ENCODE measurements at places on chromosomes 7 and 10.

GRCh38 chr7:157271991-157272324 is 64.8 kb upstream of the DNAJB6 start:
- peak; percentile 94 for DNase-seq
- H3K36me3 ChIP-seq = peaks cover 18% of the 10 kb centered on the region
- H3K4me3 ChIP-seq = no peak overlapping the region
- H3K27ac ChIP-seq = peak overlapping the region; percentile 78
- H3K27me3 ChIP-seq = no peaks in the 10 kb centered on the region

- no peak overlapping the region for H3K27ac ChIP-seq
- H3K4me1 ChIP-seq = peaks cover 11% of the 10 kb centered on the region
- H3K36me3 ChIP-seq = no peaks in the 10 kb centered on the region
- no peak for DNase-seq
Observed at GRCh38 chr10:51447119-51447518, 252.3 kb downstream of the CSTF2T start.

DNA sequence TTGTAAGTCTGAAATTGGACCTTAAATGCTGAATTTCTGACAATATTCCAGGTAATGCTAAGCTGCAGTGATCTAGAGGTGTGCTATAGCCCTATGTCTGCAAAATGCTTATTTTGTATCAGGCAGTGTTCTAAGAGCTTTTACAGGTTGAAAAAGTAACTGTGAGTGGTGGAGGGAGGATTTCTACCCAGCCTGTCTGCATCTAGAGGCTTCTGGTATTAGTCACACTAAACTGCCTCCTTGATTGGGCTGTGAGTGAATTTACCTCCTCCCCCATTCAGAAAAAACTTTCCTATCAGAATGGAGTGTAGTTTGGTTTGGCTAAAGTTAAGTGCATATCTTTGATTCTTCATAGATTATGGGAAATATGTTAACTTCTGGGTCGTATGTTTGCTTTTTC is 56.8 kb downstream of the BBS9 start:
- H3K27ac ChIP-seq = no peak overlapping the region
- no peaks in the 10 kb centered on the region for H3K36me3 ChIP-seq
- no peaks in the 10 kb centered on the region for H3K4me1 ChIP-seq
- no peak for DNase-seq
- no peaks in the 10 kb centered on the region for H3K27me3 ChIP-seq
- H3K4me3 ChIP-seq = no peak overlapping the region

GRCh38 chr10:118792526-118792925 is 37.8 kb upstream of the CACUL1 start:
- DNase-seq = no peak
- H3K4me3 ChIP-seq = no peak overlapping the region
- no peaks in the 10 kb centered on the region for H3K36me3 ChIP-seq
- H3K4me1 ChIP-seq = peaks cover 2% of the 10 kb centered on the region

DNA sequence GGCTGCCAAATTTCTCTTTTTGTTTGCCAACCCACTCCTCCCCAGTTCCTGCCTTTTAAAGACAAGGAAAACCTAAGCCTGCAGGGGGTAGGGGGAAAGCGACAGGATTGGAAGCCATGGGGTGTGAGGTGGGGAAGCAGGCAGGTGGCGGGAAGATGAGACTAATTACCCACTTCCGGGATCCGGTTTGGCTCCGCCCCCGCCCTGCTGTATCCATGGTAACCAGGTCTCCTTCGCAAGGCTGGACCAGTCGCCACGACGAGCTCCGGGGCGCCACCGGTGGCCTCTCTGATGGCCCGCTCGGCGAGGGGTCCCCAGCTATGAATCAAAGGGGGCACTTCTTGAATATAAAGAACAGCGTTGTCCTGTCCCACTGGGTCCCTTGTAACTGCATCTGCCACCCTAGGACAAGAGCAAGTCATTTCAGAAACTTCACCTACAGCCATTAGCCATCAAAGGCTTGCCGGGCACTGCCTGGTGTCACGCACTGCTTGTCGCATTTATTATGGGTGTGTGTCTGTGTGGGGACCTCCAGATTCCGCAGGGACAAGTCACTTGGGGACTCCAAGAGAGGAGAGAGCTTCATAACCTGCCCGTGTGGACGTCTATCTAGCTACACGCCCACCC is 55.4 kb upstream of the LMTK2 start:
- no peak overlapping the region for H3K4me3 ChIP-seq
- H3K27ac ChIP-seq = no peak overlapping the region
- no peak for DNase-seq
- no peaks in the 10 kb centered on the region for H3K4me1 ChIP-seq
- H3K36me3 ChIP-seq = no peaks in the 10 kb centered on the region
- no peaks in the 10 kb centered on the region for H3K27me3 ChIP-seq

DNA sequence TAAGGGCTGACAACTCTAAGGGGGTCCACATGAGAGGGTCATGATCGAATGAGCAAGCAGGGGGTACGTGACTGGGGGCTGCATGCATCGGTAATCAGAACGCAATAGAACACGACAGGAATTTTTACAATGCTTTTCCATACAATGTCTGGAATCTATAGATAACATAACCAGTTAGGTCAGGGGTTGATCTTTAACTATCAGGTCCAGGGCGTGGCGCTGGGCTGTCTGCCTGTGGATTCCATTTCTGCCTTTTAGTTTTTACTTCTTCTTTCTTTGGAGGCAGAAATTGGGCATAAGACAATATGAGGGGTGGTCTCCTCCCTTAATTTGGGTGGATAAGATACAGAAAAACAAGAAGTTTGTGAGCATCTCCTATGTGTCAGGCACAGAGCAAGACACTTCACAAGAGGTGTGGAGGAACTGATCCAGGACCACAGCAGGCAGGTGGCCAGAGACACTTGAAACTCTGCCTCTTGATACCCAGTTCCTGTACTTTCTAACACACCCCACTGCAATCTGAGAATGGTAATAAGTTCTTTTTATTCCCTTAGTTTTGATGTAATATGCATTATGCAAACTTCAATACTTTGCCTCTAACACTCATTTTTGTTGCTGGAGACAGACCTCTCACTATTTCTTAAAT is 18.0 kb upstream of the MRLN start:
- DNase-seq = no peak
- H3K4me3 ChIP-seq = no peak overlapping the region
- no peak overlapping the region for H3K27ac ChIP-seq
- H3K4me1 ChIP-seq = no peaks in the 10 kb centered on the region

GRCh38 chr7:69577221-69577620 is 21.1 kb upstream of the AUTS2 start:
- no peaks in the 10 kb centered on the region for H3K4me1 ChIP-seq
- no peaks in the 10 kb centered on the region for H3K27me3 ChIP-seq
- H3K27ac ChIP-seq = no peak overlapping the region
- no peaks in the 10 kb centered on the region for H3K36me3 ChIP-seq

- no peak overlapping the region for H3K4me3 ChIP-seq
- DNase-seq = no peak
- H3K27me3 ChIP-seq = no peaks in the 10 kb centered on the region
- H3K36me3 ChIP-seq = no peaks in the 10 kb centered on the region
- no peaks in the 10 kb centered on the region for H3K4me1 ChIP-seq
- no peak overlapping the region for H3K27ac ChIP-seq
Observed at GRCh38 chr7:105985672-105986215, 22.7 kb downstream of the CDHR3 start.

DNA sequence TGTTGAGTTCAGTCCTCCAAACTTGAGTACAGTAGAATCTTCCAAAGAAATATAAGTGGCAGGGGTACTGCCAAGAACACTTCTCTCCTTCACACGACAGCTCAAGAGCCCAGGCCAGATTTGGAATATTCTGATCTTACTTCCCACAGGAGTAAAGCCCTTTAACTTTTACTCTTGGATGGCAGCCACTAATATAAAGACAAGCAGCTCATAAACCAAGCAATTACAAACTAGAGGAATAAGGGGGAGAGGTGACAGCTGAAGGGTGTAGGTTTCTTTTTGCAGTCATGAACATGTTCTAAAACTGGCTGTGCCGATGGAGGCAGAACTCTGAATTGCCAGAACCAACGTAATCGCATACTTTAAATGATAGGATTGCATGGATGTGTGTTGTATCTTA is 74.8 kb downstream of the SVIL start:
- H3K4me3 ChIP-seq = no peak overlapping the region
- DNase-seq = no peak
- H3K27me3 ChIP-seq = no peaks in the 10 kb centered on the region
- H3K36me3 ChIP-seq = peaks cover 7% of the 10 kb centered on the region
- peak overlapping the region; percentile 74 for H3K27ac ChIP-seq

DNA sequence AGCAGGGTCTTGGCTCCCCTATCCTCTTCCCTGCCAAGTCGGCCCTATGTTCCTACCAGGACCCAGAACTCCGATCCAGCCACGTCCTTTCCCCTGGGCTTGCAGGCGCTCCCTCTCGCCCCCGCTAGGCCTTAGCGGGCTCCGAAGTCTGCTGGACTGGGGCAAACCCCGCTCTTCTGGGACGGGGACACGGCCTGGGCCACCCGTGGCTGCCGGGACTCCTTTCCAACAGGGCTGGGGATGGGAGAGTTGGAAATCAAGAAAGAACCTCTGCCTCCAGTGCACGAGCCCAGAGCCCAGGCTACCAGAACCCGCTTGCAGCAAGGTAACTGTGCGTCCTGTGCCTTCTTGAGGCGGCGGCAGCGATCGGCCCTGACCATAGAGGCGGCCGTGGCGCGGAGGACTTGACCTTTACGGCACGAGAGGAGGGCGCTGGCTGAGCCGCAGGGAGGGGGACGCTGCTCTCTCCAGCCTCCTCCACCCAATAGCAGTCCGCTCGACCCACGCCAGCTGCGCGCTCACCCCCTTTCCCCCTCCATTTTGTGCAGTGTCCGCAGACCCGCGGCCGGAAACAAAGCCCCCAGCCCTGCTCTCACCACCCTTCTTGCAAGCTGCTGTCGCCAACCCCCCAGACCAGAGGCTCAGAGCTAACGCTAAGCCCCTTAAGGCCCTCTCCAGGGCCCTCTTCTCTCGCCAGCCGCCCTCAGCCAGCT is 7.0 kb upstream of the HOXA11 start:
- no peaks in the 10 kb centered on the region for H3K36me3 ChIP-seq
- peaks cover 38% of the 10 kb centered on the region for H3K4me1 ChIP-seq
- H3K27me3 ChIP-seq = no peaks in the 10 kb centered on the region

DNA sequence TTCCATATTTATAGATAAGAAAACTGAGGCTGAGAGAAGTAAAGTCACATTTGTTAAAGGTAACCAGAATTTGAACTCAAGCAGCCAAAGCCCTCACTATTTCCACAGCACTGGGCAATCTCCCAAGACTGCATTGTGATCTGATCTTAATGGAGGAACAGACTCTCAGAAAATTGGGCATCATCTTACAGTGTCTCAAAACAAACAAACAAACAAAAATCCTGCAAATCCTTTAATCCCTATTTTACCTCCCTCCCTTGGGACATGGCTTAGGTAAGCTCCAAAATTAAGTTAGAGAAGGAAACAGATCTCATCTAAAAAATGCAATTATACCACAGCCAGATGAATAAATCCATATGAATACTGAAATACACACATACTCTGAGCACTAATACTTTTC is 57.5 kb downstream of the FHIP2A start:
- H3K27ac ChIP-seq = no peak overlapping the region
- peaks cover 25% of the 10 kb centered on the region for H3K4me1 ChIP-seq
- H3K4me3 ChIP-seq = no peak overlapping the region
- no peaks in the 10 kb centered on the region for H3K27me3 ChIP-seq
- H3K36me3 ChIP-seq = no peaks in the 10 kb centered on the region

DNA sequence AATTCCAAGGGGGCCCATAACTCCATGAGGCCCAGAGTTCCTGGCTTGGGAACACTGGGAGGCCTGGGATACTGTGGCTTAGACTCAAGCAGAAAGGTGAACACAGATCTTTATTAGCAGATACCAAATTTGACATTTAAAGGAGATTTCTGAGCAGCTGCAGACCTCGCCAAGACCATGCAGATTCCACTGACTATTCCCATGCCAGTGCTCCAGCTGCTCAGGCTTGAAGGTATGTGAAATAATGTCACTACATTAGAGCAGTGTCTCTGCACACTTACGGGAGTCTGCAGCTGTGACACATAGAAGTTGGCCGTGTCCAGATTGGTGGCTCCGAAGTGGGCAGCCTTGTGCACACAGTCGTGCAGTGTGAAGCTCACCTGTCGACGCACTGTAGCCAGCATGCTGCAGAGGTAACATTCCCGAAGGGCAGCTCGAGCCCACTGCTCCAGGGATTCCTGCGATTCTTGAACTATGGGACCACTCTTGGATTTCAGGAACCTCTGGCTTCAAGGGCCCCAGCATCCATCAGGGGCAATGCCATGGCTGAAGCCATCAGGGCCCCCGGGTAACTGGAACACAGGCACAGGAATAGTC is 46.1 kb downstream of the SEPTIN7 start:
- no peak overlapping the region for H3K4me3 ChIP-seq
- H3K27ac ChIP-seq = no peak overlapping the region
- no peaks in the 10 kb centered on the region for H3K36me3 ChIP-seq
- no peaks in the 10 kb centered on the region for H3K27me3 ChIP-seq

DNA sequence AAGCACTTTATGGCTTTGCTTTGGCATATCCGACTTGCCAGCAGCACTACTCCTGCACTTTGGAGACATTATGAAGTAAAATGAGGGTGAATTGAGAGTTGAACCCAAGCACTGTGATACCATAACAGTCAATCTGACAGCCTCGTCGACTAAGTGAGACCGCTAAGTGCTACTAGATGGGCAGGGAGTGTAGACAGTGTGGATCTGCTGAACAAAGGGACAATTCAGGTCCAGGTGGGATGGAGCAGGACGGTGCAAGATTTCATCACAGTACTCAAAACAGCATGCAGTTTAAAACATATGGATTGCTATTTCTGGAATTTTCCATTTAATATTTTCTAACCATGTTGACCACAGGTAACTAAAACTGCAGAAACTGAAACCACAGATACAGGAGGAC is 20.8 kb upstream of the PRTFDC1 start:
- no peaks in the 10 kb centered on the region for H3K27me3 ChIP-seq
- no peak overlapping the region for H3K4me3 ChIP-seq
- H3K4me1 ChIP-seq = no peaks in the 10 kb centered on the region
- H3K27ac ChIP-seq = no peak overlapping the region
- H3K36me3 ChIP-seq = no peaks in the 10 kb centered on the region

- no peaks in the 10 kb centered on the region for H3K36me3 ChIP-seq
- no peak for DNase-seq
- no peaks in the 10 kb centered on the region for H3K4me1 ChIP-seq
- H3K27ac ChIP-seq = no peak overlapping the region
- H3K4me3 ChIP-seq = no peak overlapping the region
- H3K27me3 ChIP-seq = no peaks in the 10 kb centered on the region
Observed at GRCh38 chr10:845526-845925, 86.0 kb downstream of the LARP4B start.

DNA sequence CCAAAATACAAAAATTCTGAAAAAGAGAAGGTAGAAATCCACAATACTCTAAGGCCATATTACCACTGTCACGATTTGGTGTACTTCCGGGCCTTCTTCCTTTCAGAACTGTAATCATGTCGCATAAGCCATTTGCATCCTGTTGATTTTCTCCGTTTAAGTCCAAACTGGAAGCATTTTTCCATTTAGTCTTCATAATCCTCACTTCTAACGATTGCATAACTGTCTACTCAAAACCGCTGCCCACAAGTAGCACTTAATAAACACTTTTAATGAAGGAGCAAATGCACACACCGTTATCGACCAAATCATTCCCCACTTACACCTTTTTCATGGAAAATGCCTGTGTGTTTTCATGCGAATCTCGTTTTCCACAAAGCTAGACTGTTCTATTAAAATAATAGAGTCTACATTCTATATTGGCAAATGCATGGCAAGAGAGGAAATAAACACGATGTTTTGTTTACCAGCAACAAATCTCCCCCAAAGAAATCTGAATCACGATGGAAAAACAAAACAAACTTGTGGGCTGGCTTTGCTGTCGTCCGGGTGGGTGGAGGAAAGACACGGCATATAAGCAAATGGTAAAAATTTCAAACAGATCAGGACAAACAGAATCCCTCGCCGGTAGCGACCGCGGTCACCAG is 1.0 kb downstream of the ATE1 start:
- H3K27me3 ChIP-seq = no peaks in the 10 kb centered on the region
- H3K4me1 ChIP-seq = peaks cover 16% of the 10 kb centered on the region
- peak overlapping the region; percentile 94 for H3K4me3 ChIP-seq
- H3K36me3 ChIP-seq = no peaks in the 10 kb centered on the region
